COLO829 (cell line): ENCODE measurements at places on chromosomes 3 and 15.

GRCh38 chr3:17836919-17837318 is 94.5 kb upstream of the TBC1D5 start:
- no peak for DNase-seq

DNA sequence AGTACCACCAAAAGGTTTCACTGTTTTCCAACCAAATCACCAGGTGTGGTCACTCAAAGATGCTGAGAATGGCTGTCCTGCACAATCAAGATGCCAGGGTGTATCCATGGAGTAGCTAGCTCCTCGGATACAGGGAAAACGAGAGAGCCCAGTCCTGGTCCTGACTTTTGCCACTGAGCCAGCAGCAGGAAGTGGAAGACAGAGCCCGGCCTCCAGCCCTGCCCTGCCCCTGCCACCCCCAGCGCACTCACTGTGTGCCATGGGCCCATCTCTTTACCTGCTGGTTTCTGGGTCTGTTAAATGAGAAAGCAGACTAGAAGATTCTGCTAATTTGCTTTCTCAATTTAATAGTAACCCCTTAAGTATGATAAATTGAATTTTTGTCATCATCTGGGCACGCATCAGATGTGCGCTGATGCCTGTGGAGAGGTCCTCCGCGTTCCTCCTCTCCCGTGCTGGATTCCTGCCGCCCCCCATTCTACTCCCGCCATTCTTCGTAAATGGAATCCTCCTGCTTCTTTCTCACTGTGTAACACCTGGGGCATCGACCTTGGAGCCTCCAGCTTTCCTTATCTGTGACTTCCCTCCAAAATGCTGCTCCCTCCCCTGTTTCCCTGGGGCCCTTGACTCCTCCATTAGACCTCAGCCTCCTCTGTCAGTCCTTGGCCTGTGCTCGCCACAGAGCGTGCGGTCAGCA is 18.0 kb downstream of the TNFAIP8L3 start:
- DNase-seq: no peak

- DNase-seq: no peak
These were observed 8.3 kb upstream of the CHRM5 start for GRCh38 chr15:33959844-33960548.

GRCh38 chr15:79102595-79102994 is 12.0 kb upstream of the RASGRF1 start:
- no peak for DNase-seq

- no peak for DNase-seq
These were observed 119.2 kb downstream of the GHSR start for GRCh38 chr3:172329070-172329469.
